DND-41 (cell line): ENCODE measurements at places on chromosomes 4 and X.

DNA sequence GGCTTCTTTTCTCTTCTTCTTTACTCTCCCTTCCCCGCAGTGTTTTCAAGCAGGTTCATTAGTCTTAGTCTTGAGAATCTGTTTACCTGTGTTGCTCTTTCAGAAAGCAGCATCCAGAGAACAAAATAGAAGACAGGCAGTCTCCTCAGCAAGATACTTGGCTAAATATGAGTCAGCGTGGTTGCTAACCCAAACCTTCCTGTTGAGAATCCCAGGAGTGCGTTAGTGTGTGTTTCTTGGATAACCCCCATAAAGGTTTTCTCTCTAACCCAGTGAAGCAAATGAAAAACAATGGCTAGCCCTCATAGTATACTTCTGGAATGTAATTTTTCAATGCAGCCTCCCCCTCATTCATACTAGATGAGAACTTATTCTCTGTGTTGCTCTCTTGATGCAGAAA is 41.1 kb downstream of the BMPR1B start:
- no peaks in the 10 kb centered on the region for H3K36me3 ChIP-seq
- H3K4me1 ChIP-seq: peaks cover 9% of the 10 kb centered on the region; the same call in 1 of the 2 replicates
- no peak for DNase-seq
- no peak overlapping the region for H3K4me3 ChIP-seq

DNA sequence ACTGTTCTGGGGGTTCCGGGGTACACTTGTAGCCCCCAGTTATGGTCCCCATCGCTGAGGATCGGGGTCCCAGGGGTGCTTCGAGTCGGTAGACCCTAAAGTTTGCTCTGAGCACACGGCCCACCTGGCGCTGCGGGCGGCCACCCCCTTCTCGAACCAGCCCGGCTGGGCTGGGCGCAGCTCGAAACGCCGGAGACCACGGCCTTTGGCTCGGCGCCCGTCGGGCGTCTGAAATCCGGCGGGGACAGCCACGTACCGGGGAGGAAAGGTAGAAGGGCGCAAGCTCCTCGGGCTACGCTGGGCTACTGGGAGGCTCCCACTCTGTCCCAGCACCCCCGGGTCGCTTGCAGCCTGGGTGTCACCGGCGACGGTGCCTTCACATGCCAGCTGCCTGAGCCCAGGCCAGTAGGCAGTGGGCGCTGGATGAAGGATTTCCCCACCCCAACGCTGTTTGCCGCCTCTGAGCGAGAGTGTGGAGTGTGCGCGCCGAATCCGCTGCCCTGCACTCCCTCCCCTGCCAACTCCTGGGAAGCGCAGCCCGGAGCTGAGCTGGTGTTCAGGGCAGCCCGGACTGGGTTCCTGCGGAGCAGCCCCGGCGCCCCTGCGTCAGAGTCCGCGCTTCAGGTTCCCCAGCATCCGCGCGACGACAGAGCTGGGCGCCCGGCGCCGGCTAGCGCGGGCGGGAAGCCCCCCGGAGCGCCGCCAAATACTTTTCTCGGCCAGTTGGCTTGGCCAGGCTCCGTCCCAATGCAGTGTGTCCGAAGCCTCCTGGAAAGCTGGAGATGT is 637 bp downstream of the MAMLD1 start:
- no peak overlapping the region for H3K27ac ChIP-seq
- H3K36me3 ChIP-seq: no peaks in the 10 kb centered on the region
- H3K27me3 ChIP-seq: peaks cover 48% of the 10 kb centered on the region
- peak overlapping the region; percentile 14; the same call in 1 of the 2 replicates for H3K4me3 ChIP-seq
- H3K4me1 ChIP-seq: peaks cover 40% of the 10 kb centered on the region
- peak; percentile 21 for DNase-seq

GRCh38 chr4:28254003-28254402 is 1393.4 kb downstream of the STIM2 start:
- no peak overlapping the region for H3K4me3 ChIP-seq
- H3K27me3 ChIP-seq: no peaks in the 10 kb centered on the region
- H3K27ac ChIP-seq: no peak overlapping the region
- no peaks in the 10 kb centered on the region for H3K4me1 ChIP-seq
- no peak for DNase-seq

GRCh38 chr4:102760645-102761295 is at the start of gene MANBA:
Gene MANBA (minus strand): TSS chr4:102760968. CDS start chr4:102760894, 74 bp downstream.
- no peaks in the 10 kb centered on the region for H3K36me3 ChIP-seq
- peak; percentile 86 for DNase-seq
- peaks cover 33% of the 10 kb centered on the region for H3K4me1 ChIP-seq
- peak within 1 kb of the TSS; percentile 71 for H3K27ac ChIP-seq
- H3K4me3 ChIP-seq: peak within 1 kb of the TSS; percentile 75
- H3K27me3 ChIP-seq: no peaks in the 10 kb centered on the region

DNA sequence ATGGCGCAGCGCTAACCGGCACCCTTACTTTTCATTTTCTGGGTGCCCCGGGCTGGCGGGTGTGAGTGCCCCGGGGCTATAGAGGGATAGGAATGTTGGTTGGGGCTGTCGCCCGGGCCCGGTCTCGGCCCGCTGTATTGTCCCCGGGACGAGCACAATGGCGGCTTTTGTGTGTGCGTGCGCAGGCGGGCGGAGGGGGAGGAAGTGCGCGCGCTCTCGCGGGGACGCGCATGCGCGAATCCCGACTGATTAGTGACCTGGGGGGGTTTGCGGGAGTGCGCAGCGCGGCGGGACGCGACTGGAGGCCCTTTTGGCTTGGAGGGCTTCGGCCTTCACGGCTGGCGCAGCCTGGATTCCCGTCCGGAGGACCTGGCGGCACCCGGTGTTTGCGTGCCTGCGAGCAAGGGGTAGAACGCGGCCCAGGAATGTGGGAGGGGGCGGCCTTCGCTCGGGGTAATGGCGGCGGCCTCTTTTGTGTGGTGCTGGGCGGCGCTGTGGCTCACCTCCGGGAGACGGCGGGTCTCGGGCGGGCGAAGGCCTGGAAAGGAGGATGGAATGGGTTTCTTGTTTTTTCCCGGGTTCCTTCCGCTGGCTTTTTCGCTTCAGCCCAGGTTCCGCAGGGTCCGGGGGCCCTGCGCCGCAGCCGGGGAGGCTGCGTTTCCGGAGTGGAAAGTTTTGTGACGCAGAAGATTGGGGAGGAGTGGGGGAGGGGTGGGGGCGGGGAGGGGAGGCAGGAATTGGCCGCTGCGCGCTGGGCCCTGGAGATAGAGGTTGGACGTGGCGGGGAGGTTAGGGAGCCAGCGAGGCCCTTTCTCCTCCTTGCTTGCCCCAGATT is 618 bp downstream of the DDX3X start:
- peak; percentile 83 for DNase-seq
- peaks cover 41% of the 10 kb centered on the region for H3K36me3 ChIP-seq
- H3K4me1 ChIP-seq: peaks cover 36% of the 10 kb centered on the region
- peak overlapping the region; percentile 100 for H3K27ac ChIP-seq
- H3K4me3 ChIP-seq: peak overlapping the region; percentile 95; the same call in 1 of the 2 replicates

- no peak overlapping the region for H3K27ac ChIP-seq
- H3K27me3 ChIP-seq: no peaks in the 10 kb centered on the region
- no peak overlapping the region for H3K4me3 ChIP-seq
- no peaks in the 10 kb centered on the region for H3K36me3 ChIP-seq
- DNase-seq: no peak
- H3K4me1 ChIP-seq: no peaks in the 10 kb centered on the region
These were observed 26.3 kb downstream of the AREG start for GRCh38 chr4:74471264-74471663.

DNA sequence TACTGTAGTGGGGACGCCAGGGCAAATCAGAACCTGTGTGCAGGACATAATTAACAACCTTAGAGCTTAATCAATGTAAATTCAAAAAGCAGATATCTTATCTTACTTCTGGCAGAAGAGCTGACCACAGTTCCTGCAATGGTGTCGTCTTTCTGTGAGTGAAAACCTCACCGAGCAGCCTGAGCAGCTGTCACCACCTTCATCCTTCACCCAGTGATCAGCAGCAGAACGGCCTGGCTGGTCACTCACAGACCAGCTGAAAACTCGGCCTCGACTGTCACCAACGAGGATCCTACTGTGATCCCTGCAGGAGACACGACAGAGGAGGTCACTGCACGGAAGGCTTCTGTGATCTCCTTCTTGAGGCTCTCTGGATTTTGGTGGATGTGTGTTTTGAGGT is 94.2 kb downstream of the CDS1 start:
- H3K36me3 ChIP-seq: no peaks in the 10 kb centered on the region
- H3K4me1 ChIP-seq: peaks cover 13% of the 10 kb centered on the region

DNA sequence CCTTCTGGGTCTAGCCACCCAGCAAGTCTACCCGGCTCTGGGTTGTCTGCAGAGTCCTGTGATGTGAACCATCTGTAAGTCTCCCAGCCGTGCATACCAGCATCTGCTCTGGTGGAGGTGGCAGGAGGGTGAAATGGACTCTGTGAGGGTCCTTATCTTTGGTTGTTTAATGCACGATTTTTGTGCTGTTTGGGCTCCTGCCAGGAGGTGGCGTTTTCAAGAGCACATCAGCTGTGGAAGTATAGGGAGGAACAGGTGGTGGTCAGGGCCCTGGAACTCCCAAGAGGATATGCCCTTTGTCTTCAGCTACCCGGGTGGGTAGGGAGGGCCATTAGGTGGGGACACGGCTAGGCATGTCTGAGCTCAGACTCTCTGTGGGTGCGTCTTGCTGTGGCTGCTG is 66.5 kb upstream of the ZFP42 start:
- H3K4me1 ChIP-seq: no peaks in the 10 kb centered on the region
- H3K4me3 ChIP-seq: no peak overlapping the region
- H3K27ac ChIP-seq: no peak overlapping the region
- no peaks in the 10 kb centered on the region for H3K36me3 ChIP-seq

DNA sequence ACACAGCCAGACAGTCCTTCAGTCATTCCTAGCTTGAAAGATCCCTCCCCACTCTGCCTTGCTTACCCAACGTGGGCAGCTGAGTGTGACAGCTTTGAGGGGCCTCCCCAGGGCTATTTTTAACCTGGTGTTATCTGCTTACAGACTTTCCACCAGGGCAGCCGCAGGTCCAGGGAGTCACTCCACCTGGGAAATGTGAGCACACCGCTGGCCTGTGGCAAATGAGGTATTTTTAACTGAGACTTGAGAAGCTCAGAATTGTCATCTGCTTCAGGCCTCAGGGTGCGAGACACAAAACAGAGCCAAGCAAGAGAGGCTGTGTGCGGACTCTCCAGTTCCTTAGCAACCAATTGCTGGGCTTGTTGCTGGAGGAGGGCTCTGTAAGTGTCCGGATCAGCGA is 13.0 kb downstream of the CORIN start:
- DNase-seq: no peak
- H3K27me3 ChIP-seq: no peaks in the 10 kb centered on the region
- H3K27ac ChIP-seq: no peak overlapping the region
- peaks cover 27% of the 10 kb centered on the region for H3K4me1 ChIP-seq
- no peaks in the 10 kb centered on the region for H3K36me3 ChIP-seq

DNA sequence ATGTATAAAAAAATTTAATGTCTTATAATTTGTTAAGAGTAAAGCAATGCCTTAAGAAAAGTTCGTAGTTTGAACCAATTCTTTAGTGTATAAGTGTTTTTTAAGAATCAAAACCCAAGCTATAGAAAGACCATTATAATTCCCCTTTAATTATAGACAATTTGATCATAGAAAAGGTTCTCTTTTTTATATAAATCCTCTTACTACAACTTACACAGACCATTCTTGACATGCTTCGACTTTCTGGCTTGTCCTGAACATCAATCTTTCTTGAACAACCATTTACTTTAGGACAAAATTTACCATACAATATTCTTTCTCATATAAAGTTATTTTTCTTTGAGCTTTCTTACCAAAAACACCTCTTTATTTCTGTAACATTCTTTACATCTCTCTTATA is 330.5 kb upstream of the SPANXN1 start:
- no peak overlapping the region for H3K27ac ChIP-seq
- no peak overlapping the region for H3K4me3 ChIP-seq
- DNase-seq: no peak

DNA sequence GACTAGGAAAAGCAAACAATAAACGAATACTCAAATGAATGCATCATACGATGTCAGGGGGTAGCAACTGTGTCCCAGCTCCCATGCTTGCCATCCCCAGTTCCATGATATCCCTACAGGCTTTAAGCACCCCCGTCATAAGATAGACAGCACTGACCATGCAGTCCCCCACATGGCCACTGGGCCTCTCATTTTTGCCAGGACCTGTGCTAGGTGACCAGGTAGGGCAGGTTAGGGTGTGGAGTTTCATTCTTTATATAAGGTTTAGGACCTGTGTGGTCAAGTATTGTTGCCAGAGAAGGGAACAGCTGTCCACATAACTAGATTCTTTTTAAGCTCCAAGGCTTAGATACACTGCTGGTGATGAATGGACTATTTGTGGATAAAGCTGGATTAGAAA is 9.7 kb downstream of the PPEF2 start:
- H3K27me3 ChIP-seq: no peaks in the 10 kb centered on the region
- no peaks in the 10 kb centered on the region for H3K4me1 ChIP-seq
- no peak overlapping the region for H3K4me3 ChIP-seq
- H3K27ac ChIP-seq: no peak overlapping the region
- no peak for DNase-seq

DNA sequence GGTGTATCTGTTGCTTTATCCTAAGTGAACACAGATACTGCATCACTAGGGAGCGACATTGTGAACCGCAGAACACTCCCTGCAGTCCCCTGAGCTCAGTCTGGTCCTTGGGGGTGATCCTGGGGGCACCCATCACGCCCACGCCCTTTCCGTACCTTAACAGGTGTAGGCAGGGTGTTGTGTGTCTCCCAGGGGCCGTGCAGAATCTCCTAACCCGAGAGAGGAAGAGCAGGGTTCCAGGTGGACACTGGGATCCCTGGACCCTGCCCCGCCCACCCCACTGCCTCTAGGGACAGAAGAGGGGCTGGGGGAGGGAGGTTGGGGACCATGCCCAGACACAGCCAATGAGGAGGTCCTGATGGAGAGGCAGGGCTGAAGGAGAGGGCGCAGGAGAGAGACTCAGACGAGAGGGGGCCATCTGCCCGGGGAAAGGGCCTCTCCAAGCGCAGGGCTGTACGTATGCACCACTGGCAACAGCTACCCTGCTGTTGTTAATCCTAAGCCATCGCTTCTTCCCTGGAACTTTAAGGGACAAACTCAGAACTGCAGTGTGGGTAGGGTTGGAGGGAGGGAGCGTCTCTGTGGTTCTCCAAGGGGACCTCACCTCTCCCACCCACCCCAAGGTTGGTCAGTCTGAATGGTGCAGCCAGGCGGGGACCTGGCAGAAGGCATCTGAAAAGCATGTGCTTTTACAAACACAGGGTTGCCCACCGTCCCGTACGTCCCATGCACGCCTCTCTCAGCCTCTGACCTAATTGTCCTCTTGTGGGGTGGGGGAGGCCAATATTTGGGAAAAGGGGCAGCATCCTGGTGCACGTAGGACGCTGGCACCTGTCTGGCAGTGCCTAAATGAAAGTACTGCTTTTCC is 2.5 kb downstream of the P2RY8 start:
- H3K4me3 ChIP-seq: peak overlapping the region; percentile 87
- H3K27me3 ChIP-seq: no peaks in the 10 kb centered on the region

DNA sequence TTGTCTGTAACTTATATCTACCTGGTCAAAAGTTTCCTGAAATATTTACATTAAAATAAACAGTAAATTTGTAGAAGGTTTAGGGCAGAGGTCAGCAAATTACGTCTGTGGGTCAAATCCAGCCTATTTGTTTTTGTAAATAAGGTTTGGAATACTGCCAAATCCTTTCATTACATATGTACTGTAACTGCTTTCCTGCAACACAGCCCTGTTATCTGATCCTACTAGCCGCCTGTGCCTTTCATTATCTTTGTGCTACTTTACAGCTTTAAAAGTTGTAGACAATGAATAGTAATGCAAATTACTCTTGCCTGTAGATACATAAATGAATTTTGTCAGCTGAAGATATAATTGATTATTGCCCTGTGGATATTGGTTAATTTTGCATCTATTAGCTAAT is 369.6 kb upstream of the SLC7A11 start:
- H3K27ac ChIP-seq: no peak overlapping the region
- no peak overlapping the region for H3K4me3 ChIP-seq
- no peaks in the 10 kb centered on the region for H3K36me3 ChIP-seq
